ENCODE measurements at places on chromosomes 13 and 19.

DNA sequence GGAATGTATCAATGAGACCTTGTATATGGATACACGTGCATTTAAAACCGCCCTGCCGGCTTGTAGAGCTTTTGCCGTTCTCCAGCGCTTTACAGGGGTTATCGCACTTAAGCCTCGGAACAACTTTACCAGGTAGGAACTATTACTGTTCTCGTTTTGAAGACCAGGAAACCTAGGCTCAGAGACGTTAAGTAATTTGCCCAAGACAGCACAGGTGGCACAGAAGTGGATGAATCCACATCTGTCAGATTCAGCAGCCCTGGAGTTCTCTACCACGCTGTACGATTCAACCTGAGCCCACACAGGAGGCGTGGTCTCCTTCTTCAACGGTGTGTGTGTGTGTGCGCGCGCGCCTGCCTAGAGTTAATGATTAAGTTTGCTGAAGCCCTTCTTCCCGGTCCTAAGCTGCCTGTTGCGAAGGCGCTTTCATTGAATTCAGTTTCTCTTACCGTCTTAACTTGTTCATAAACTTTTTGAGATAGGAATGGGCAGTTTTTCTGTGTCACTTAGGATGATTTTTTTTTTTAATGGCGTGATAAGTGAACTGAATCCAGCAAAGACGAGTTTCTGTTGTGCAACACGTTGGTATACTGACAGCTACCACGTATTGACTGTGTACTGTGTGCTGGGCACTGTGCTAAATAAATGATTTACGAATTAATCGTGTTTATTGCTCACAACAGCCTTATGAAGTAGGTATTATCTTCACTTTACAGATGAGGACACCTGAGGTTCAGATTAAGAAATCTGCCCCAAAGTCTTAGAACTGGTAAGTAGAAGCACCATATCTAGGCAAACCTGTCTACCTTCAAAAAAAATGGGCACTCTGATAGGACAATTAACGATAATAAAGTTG is 67.4 kb downstream of the KCNRG start:
- peak; percentile 72 for DNase-seq

GRCh38 chr13:106299621-106300020 is 235.8 kb downstream of the EFNB2 start:
- DNase-seq, result no peak

- DNase-seq, result no peak
These were observed 2.0 kb upstream of the GRK1 start for GRCh38 chr13:113664751-113665596.

DNA sequence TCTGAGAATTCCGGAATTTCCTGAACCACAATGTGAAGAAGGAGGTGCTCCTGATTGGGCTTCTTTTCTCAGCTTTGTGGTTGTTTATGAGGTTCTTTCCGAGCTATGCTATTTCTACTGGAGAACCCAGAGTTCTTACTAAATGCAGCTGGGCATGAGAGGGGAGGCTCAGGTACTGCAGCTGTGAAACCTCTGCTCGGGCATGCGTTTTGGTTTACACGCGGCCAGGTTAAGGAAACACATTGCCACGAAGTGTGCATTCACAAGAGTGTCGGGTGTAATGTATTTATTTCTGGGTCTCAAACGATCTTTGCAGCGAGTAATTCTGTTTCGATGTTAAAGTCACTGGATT is 661 bp upstream of the MIR17HG start:
- DNase-seq, result no peak

DNA sequence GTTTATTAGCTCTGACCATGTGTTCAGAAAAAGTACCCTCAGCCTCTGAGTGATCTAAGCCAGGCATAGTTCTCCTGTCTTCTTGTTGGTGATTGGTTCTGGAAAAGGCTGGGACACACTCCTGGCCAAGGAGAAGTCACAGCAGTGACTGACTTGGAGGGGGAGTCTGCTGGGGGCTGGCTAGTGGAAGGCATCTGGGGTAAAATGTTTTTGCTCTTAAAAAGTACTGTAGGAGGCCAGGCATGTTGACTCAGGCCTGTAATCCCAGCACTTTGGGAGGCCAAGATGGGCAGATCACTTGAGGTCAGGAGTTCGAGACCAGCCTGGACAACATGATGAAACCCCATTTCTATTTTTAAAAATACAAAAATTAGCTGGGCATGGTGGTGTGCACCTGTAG is 21.7 kb downstream of the FAM187B start:
- no peak for DNase-seq

- DNase-seq, result peak; percentile 87
These were observed 37.3 kb upstream of the GTF2F2 start for GRCh38 chr13:45082964-45083363.
